ENCODE measurements at places on chromosomes 3 and 15.

DNA sequence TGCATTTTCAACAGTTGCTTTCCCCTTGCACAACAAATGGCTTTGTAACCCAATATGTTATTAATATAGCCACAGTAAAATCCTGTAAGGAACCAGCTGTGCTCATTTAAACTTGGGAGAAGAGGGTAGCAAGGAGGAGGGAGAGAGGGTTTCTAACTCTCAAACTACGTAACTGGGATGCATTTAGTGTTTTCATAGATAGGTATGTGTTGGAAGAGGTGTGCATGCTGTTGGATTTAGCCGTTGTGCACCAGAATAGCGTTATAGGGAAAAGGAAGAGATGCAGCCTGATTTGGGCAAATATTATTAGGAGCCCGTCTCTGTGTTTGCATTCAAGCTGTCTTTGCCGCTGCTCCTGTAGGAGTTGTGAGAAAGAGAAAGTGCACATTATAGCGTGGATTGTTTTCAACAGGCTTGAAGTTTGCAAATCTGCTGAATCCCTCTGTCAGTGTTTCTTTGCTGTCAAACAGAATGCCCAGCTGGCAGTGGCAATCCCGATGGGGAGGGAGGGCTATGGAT, 39.4 kb downstream of the ARPP21 start:
- no peak for DNase-seq

DNA sequence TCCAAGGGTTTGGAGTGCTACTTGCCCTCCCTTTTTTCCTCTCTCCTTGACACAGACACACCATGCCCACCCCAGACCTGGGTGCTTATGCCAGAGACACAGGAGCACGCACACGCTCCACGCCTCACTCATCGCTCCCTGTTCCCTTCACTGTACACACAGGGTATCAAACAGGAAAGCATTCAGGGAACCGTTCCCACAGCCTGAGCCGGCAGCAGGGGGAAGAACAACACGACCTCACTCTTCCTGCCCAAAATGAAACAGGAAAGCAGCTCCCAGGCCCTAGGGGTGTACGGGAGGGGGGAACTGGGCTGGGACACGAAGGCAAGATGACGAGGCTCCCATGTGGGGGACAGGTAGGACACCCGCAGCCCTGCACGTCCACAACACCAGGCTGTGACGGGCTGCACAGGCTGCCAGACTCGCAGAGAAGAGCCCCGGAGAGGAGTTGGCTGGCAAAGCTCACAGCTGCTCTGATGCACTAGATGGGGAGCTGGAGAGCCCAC, 11.2 kb downstream of the DLL4 start:
- peak; percentile 48 for DNase-seq

DNA sequence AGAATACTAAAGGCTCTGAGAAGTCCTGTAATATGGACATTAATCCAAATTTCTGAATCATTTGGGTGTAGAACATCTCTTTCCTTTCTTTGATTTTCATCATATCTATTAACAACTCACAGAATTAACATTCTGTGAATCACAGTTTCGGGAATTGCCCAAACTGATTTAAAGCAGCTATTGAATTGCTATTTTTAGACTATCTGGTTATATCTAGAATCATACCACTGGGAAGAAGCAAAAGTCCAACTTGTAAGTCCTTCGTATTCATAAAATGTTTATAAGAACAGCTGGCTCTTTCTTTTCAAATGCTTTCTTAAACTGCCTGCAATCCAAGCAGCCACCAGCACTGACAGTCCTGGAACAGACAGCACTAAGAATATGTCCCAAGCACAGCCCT, 733.0 kb downstream of the NTRK3 start:
- DNase-seq: no peak

- no peak for DNase-seq
Observed at GRCh38 chr3:39569095-39569494, 101.6 kb downstream of the MOBP start.

- DNase-seq: no peak
Observed at GRCh38 chr3:175224051-175224450, 364.9 kb downstream of the NAALADL2 start.

GRCh38 chr15:100922192-100923040, 3.3 kb downstream of the LRRK1 start:
- no peak for DNase-seq

DNA sequence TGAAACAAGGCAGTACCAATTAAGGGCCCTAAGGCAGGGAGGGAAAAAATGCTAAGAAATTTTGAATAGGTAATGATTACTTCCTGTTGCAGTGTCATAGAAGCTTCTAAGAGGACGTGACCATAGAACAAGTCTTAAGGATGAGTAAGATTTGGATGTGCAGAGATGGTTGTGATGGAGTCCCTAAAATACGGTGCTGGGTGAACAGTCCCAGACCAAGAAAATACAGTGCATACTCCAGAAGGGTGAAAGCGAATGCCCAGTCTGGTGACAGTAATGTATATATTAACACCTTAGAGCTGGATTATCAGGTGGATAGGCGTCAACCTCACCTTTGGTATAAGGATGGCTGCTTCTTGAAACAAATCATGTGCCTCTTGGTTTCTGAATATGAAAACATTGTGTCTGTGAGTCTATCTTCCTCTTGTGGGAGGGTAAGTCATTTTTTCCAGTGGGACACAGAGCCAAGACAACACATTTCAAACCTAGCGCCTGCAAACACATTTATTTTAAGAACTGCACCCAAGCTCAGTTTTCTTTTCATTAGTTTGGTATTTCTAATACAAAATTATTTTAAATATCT, 101.2 kb upstream of the TP63 start:
- no peak for DNase-seq

DNA sequence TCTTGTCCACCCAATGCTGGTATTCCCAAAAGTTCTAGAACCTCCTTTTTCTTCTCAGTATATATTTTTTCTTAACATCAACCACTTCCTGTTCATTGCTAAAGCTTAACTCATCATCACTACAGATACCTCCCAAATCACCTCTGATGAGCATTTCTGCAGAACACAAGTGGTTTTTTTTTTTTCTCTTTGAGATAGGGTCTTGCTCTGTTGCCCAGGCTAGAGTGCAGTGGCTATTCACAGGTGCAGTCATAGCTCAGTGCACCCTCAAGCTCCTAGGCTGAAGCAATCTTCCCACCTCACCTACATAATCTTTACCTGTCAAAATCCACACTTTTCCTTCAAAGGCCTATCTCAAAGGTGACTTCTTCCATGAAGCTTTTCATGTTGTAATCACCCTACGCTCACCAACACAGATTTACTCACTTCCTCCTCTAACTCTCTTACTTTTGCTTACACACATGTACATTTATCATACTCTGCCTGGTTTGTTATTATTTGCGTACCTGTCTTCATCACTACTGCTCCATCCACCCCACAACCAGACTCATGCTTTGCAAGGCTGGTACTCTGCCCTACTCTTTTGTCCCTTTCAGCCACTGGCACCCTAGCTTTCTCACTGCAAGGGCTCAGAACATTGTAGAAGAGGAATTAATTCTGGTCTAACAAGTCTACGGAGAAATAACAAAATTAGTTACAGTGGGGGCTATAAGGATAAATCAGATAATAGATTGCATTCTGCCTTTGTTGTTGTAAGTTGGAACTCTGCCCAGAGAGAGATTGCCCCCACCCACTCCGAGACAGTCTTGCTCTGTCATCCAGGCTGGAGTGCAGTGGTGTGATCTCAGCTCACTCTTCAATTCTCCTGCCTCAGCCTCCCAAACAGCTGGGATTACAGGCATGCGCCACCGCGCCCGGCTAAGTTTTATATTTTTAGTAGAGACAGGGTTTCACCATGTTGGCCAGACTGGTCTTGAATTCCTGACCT, 27.5 kb downstream of the HERC1 start:
- DNase-seq: no peak

DNA sequence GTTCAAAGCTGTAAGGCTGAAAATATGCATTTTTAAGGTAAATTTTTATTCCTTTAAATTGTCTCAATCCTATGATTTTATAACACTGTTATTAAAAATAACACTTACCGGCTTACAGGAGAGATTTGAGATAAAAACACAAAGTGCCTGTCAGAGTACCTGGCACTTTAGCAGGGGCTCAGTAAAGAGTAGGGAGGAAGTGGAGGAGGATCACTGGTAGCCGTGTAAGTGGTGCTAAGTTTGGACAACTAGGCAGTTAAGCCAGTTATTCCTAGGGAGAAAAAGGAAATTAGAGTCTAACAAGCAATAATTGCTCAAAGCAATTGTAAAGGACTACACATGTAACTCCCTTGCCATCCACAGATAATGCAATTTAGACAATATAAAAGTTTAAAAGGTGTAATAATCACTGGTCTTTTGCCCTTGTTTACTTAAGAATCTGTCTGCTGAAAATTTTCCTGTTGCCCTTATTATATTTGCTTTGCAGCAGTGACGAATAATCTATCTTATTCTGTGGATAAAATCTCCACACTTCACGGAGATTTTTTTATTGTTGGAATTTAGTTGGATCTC, 204.8 kb downstream of the CDIN1 start:
- no peak for DNase-seq

DNA sequence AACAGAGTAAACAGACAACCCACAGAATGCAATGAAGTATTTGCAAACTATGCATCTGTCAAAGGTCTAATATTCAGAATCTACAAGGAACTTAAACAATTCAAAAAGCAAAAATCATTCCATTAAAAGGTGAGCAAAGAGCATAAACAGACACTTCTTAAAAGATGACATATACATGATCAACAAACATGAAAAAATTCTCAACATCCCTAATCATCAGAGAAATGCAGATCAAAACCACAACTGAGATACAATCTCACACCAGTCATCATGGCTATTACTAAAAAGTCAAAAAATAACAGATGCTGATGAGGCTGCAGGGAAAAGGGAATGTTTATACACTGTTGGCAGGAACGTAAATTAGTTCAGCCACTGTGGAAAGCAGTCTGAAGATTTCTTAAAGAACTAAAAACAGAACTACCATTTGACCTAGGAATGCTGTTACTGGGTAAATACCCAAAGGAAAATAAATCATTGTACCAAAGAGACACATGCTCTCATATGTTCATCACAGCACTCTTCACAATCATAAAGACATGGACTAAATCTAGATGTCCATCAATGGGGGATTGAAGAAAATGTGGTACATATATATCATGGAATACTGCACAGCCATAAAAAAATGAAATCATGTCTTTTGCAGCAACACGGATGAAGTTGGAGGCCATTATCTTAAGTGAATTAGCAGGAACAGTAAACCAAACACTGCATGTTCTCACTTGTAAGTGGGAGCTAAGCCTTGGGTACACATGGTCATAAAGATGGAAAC, 393.3 kb upstream of the CBLB start:
- DNase-seq: no peak

DNA sequence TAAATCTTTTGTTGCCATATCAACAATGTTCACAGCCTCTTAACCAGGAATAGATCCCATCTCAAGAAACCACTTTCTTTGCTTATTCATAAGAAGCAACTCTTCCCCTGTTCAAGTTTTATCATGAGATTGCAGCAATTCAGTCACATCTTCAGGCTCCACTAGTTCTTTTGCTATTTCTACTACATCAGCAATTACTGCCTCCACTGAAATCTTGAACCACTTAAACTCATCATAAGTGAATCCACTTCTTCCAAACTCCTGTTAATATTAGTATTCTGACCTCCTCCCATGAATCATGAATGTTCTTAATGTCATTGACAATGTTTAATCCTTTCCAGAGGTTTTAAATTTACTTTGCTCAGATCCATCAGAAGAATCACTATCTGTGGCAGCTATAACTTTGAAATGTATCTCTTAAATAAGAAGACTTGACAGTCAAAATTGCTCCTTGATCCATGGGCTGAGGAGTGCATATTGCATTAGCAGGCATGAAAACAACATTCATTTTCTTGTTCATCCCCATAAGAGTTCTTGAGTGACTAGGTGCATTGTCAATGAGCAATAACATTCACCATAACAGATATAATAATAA, 205.9 kb downstream of the DTWD1 start:
- DNase-seq: no peak

Data from uterus (tissue), 4 donors.